Stimulated activated CD8-positive, alpha-beta memory T cell treated with anti-CD3 and anti-CD28 coated beads, Interleukin-7, amount 100 ng/mL, for 1 hour (primary cell): ENCODE measurements at places on chromosomes 3 and 15.

DNA sequence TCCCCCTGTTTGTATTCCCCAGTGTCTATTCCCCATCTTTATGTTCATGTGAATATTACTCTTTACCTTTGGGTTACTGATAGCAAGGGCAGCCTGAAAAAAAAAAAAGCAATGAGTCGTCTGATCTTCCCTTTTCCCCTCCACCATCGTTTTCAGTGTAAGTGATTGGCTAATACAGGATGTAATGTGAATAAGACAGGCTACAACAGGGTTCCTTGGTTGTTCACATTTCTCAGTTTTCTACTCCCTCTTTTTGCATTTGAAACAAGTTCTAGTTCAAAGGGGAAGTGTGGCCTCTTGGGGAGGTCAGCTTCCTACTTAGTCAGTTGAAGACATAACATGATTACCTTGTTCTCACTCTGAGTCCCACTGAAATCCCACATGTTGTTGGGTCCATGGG, 278.0 kb upstream of the TRIM42 start:
- DNase-seq = no peak

GRCh38 chr3:139824864-139825263, 110.1 kb upstream of the CLSTN2 start:
- no peak for DNase-seq

DNA sequence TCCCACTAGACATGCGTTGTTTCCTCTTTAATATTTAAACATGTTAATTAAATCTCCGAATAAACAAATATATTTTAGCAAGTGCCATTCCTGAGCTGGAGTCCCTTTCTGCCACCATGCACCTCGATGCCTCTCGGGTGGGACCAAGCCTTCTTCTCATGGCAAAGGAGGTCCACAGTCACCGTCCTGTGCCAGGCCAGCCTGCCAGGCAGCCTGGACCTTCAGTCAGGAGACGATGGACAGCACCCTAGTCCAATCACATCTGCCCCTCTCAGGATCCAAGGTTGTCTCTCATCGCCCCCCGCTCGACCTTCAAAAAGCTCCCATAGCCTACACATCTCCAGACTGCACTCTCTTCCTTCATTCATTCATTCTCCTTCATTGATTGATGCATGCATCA, 22.6 kb downstream of the NTRK3 start:
- DNase-seq = no peak

DNA sequence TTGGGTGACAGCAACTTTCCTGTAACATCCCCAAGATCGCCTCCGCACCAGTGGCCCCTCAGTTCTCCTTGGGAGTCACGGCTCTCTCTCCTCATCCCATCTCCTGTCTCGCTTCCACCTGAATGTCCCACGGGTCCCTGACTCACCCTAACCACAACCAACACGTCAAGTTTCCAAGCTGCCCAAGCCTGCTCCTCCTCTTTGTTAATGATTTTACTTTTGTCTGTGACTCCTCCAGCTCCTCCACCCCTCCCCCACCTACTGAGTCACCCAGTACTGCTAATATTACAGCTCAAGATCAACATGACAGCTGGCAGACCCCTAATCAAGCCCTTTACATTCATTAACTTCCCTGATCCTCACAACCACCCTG, 39.3 kb downstream of the BDH1 start:
- DNase-seq = no peak

GRCh38 chr3:117105686-117106085, 396.1 kb downstream of the TUSC7 start:
- no peak for DNase-seq

DNA sequence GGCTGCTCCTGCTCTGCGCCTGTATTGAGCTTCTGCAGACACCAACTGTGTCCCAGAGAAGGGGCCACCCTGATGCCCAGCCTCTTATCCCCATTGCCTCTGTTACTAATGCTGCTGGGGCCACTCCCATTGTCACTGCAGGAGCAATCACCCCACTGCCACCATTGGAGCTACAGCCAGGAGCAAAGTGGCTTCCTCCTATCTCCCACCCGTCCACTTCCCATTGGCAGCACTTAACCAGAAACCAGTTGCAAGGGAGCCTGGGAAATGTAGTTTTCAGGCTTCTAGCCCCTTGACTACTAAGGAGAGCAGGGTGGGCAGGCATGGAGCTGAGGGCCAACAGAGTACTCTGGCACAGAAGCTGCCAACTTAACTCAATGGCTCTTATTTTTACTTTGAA, 55.9 kb upstream of the KLF13 start:
- no peak for DNase-seq

DNA sequence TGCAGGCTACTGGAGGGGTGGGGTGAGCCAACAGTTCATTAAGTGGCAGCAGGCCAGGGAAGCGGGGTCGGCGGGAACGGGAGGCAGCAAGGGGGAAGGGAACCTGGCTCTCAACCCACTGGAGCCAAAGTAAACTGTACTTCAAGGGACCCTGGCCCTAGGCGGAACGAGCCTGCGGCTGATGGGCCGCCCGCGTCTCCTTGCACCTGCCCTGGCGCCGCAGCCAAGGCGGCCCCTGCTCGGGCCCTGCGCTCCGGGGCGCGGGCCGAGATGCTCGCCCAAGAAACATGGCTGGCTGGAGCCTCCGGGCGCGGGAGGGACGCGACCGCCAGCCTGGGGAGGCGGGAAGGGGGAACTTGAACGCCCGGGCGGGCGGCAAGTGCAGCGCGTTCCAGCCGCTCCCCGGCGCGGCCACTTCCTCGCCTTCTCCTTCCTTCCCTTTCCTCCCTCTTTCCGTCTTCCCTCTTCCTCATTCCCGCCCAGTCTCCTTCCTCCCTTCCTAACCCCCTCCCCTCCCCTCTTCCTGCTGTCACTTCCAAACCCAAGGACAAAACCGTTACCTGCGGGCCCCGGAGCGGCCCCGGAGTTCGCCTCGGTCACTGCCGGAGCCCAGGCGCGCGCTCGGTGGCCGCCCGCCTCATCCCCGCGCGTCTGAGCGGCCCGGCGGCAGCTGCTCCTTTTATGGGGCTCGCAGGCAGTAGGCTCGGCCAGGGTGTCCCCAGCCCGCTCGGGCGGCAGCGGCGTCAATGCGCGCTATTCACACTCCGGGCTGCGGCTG, 489.7 kb downstream of the MAGI1 start:
- DNase-seq = no peak

DNA sequence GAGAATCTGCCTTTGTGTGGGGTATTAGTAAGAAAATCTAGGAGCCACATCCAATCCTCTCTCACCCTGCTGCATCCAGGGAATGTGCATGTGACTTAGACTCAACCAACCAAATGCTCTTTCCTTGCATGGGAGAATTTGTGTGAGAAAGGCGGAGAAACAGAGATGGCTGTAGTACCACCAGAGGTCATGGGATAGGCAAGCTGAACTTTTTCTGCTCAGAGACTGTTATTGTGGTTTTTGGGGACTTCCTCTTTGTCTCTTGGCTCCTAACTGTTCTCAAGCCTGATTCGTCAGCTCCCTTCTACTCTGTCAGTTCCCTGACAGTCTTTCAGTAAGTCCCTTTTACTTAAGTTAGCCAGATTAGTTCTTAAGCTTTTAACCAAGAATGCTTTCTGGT, 2.6 kb upstream of the ZSCAN2 start:
- DNase-seq = no peak

DNA sequence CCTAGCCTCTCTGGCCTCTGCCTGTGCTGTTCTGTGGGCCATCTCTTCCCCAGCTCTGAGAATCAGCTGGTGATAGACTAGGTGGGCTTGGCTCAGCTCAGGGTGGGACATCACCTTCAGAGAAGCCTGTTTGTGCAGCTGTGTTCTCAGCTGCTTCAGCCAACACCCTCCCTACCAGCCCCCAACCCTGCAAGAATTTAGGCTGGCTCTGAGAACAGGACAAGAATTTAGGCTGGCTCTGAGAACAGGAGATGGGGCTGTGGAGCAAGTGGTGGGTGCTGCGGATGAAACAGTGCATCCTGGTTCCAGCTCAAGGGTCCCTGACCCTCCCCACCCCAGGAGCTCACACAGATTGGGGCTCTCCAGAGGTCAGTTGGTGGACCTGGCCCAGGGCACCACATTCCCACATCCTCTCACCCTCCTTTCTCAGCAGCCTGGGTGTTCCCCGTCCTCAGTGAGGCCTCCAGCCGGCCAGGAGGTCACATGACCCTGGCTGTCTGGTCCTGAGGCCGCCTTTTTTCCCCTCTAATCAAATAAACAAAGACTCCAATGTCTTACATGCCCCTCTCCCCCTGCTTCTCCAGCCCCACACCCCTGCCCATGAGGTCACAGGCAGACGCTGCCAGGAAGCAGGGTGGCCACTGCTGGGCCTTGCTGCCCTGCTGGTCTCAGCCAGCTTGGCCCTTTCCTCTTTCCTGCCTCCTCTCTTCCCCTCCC, 14.9 kb downstream of the PLEKHO2 start:
- no peak for DNase-seq

GRCh38 chr3:81761904-81762580, 597 bp upstream of the GBE1 start:
- DNase-seq = no peak

GRCh38 chr15:87907676-87908446, 348.7 kb downstream of the NTRK3 start:
- DNase-seq = no peak

GRCh38 chr3:53009826-53010539, 35.9 kb downstream of the SFMBT1 start:
- DNase-seq = no peak

DNA sequence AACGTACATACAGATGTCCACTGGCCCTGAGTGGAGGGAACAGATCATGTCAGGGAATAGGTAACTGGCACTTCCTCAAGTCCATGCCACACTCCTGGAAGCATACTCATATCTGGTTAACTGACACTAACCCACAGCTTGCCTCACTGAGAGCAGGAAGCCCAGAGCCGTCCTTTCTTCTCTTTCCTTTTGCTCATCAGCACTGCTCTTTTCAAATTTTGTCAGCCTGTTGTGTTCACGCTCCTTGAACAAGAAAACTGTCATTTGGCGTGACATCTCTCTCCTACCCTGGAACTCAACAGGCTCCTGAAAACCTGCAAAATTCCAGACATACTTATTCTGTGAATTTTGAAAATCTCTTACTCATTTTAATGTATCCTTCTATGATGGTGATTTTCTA, 360.2 kb downstream of the MAGI1 start:
- DNase-seq = no peak

DNA sequence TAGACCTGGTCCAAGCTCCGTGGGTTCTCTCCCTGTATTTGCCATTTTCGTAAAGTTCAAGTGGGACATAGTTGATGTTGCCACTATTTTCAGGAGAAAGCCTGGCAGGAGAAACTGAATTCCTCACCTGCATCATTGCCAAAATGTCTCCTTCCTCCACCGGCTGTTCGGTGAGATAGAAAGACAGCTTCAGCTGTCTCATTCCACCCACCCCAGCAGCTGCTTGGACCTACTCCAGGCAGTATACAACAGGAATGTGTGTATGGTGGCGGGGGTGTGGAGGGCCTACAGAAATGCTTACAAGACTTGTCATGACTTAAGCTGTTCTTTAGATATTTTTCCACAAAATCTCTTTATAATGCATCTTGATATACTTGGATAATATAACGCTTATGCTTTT, 132.7 kb upstream of the RAP2B start:
- DNase-seq = no peak

- no peak for DNase-seq
Observed at GRCh38 chr15:47824147-47824546, 106.8 kb downstream of the SEMA6D start.

GRCh38 chr3:112671930-112672715, 31.2 kb upstream of the CCDC80 start:
- no peak for DNase-seq

DNA sequence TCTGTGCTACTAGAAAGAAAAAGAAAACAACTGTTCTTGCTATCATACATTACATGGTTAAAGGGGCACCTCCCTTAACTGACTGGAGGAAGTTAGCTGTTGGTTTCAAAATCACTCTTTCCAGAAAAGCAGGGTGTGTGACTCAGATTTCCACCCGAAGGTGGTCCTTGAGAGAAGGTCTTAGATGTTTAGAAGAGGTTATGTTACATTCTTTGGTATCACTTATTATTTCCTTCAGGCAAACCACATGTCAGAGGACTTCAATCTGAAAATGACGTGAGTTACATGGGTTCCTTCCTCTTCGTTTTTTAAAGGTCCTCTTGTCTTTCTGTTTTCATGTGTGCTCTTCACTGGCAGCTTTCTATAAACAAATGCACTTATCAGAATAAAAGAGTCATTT, 307.9 kb upstream of the CBLB start:
- peak; percentile 23 for DNase-seq

DNA sequence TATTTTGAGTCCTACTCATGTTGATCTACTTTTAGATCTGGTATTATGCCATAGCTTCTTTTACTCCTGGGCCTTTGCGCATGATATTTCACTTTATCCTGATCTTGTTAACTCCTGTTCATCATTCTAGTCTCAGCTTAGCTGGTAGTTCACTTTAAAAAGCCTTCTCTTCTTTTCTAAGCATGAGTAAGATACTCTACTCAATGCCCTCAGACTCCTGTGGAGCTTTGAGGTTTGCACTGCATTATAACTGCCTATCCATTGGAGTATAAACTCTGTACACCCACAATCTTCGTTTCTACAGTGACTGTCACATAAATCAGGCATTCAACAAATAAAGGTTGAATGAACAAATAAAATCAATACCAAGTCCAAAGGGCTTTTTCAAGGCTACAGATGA, 357.9 kb upstream of the KCNH8 start:
- DNase-seq = no peak

- DNase-seq = no peak
Observed at GRCh38 chr3:9870978-9871377, 9.1 kb downstream of the CIDEC start.

DNA sequence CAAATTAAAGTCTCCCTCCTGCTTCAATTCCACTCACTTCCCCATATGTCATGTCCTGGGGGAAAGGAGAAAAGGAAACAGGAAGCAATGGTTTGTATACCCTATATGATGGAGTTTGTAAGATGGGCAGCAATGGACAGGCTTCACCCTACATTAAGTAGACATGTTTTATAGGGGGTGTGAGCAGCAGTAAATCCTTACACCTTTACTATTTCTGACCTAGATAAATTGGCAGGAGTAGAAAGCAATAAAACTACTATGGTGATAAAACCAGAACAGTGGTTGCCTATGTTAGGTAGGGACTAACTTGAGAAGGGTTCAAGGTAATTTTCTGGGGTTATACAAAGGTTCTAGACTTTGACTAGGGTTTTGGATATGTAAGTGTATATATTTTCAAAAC, 301.7 kb downstream of the GBE1 start:
- DNase-seq = no peak

DNA sequence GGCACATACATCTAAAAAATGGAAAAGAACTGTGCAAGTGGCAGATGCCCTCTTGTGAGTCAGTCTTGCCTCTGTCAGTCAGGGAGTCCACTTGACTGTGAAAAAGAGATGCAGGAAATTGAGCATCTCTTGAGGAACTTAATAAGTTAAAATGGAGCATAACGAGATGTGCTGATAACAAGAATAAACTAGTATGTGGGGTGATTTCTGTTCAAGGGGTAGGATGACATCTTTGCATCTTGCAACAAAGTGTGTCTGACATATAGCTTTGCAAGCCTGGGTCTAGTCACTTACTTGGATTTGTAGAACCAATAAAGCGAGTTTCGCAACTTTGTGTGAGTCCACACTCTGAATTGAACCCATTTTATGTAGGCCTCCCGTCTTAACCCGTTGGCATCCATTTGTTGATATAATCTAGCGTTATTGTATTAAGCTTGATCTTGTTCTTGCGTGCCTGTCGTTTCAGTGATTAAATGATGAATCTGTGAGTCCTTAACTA, 2.2 kb downstream of the USP3 start:
- no peak for DNase-seq
